Small intestine (tissue), 16 donors: ENCODE measurements at places on chromosomes 4 and X. TPM values are rescaled to one million over a fixed set of nuclear protein-coding genes. Genes with fewer than 3 reads are reported as not detected.

DNA sequence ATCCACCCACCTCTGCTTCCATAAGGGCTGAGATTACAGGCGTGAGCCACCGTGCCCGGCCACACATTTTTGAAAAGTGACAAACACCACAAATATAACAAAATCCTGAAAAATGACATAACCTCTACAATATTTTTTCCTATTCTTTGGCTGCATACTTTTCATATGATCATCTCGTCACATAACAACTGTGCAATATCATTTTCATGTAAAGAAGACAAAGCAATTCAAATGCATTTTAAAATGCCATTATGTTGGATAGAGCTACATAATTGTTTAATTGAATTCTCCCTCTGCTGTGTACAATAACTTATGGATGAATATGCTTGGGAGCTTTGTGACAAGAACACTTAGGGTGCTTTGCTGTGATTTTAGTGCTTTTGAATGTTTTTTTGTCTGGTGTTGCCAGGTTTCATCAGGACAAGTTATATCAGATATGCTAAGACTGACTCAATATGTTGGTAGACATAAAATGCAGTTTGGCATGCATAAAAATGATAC lies 132.9 kb downstream of the CHIC2 start:
- no peak for DNase-seq

DNA sequence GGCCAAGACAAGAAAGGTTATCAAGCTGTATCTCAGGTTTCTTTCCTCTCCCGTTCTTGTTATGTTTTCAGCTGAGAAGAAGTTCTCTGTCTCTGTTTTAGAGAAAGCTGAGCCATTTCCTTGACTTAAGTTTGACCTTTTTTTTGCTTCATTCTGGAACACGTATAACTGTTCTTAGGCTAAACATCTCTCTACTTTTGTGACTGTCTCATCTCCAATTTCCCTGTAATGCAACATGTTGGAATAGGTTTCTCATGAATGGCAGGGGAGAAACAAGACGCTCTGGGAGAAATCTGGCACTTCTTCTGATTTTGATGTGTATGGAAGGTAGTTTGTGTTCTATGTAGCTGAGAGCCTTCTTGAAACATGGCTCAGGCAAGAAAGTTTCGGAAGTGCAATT lies 36.2 kb upstream of the SFRP2 start:
- DNase-seq, result no peak

DNA sequence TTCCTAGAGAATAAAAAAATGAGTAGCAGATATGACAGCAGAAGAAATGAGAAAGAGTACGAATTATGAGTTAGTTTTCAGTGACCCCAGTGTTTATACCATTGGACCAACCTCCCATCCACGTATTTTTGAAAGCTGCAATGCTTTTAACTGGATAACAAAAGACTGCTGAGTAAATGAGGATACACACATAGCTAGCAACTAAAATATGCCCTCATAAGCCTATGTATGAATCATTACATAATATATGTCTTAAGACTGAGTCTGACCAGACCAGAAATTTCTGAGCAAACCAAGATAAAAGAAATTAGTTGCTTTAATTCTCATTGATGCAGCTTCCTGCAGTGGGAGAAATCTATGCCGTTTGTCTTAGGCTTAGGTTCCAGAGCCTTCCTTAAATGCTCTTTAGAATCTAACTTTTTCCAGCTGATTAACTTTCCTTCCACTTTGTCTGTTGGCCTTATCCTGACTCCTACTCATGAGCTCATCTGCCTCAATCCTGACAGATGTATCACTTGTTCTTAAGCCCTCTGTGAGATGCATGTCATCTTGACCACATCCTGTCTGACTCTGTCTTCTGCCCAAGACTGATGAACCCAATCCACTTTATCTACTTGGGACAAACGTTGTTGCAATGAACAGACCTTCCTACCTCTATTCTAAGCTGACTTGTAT lies 301.4 kb upstream of the AADAT start:
- DNase-seq, result no peak

Gene GLOD5
- polyA plus RNA-seq, result 12.9 TPM
